Muscle of arm (tissue), 14 donors: ENCODE measurements at places on chromosomes 2 and 18. TPM values are rescaled to one million over a fixed set of nuclear protein-coding genes. Genes with fewer than 3 reads are reported as not detected.

Gene CD226
- polyA plus RNA-seq, result 0.34 TPM

GRCh38 chr2:142926445-142926844 lies 49.0 kb downstream of the KYNU start:
- DNase-seq, result no peak

Gene REG3G
- polyA plus RNA-seq, result not detected

Gene SALL3
- polyA plus RNA-seq, result not detected

GRCh38 chr2:218547978-218548377 lies 20.2 kb downstream of the USP37 start:
- no peak for DNase-seq

DNA sequence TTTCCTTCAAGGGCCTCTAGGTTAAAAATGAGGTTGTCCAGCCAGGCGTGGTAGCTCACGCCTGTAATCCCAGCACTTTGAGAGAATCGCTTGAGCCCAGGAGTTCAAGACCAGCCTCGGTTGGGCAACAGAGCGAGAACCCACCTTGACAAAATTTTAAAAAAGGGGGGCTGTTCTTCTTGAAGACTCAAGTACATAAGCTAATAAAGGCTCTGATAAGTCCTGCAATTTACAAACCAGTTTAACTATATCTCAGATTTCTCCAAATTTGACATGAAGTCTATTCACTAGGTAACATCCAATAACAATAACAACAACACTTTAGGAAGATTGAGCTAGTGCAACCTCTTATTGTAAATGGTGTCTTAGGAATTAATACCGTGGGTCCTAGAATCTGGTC lies 129.7 kb downstream of the MAPK4 start:
- no peak for DNase-seq

- DNase-seq, result no peak
Measured at GRCh38 chr2:29113891-29114321, 1.3 kb upstream of the CLIP4 start.

- DNase-seq, result no peak
Measured at GRCh38 chr2:24861500-24861899, 58.5 kb downstream of the ADCY3 start.
